ENCODE measurements at places on chromosomes 5 and 9.
A peak's percentile ranks its signal among the peaks of the same experiment; 100 is the strongest.

GRCh38 chr5:59608745-59609144 is 284.8 kb downstream of the PDE4D start:
- DNase-seq: no peak

GRCh38 chr5:139828207-139828895 is 32.7 kb downstream of the PSD2 start:
- DNase-seq: no peak

- no peak for DNase-seq
Measured at GRCh38 chr5:14057289-14057688, 85.9 kb upstream of the TRIO start.

- peak; percentile 42 for DNase-seq
Measured at GRCh38 chr9:24257726-24258125, 288.0 kb downstream of the IZUMO3 start.

GRCh38 chr9:111728617-111729366 is 65.9 kb downstream of the SHOC1 start:
- DNase-seq: no peak

DNA sequence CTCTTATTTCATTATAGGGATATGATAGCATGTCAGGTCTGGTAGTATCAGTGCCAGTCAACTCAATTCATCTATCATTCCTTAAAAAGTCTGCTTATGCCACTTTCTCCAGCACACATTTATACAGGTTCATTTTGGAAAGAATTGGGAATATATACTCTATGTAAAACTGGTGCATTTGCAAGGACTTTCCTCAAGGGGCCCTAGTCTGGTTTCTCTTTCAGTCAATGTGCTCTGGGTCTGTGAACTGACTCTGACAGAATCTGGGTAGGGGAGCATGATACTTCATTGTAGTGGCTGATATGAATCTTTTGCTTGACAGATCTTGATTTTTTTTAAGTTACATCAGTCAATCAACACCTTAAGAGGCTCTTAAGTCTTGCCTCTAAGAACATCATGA is 313.9 kb downstream of the HTR1A start:
- no peak for DNase-seq

All from muscle of leg (tissue), 16 donors.